Fibroblast of skin of left biceps (primary cell): ENCODE measurements at places on chromosomes 11 and 22.

GRCh38 chr11:94844031-94844430, 75.9 kb downstream of the AMOTL1 start:
- no peak for DNase-seq

- DNase-seq, result no peak
Measured at GRCh38 chr11:94511932-94512781, at the start of gene C11orf97. Gene C11orf97, plus strand, starts transcription at chr11:94512461. Its CDS starts 68 bp downstream, at chr11:94512529.

DNA sequence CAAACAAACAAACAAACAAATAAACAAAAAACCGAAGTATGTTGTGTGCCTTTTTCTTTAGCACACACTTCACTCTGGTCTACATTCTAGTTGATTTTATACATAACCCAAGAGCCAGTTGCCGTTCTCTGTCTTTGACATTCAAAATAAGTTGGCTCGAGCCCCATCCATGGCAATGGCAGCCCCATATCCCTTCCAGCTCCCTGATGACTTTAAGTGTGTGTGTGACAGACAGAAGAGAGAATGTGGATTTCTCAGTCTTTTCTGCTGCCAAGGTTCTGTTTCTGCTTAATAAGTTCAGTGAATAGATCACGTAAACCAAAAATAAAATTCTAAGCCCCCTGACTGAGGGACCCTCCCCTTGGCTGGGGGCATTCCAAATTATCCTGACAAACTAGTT, 100.6 kb upstream of the TENM4 start:
- DNase-seq, result no peak

GRCh38 chr11:74355626-74356025, 42.6 kb downstream of the PGM2L1 start:
- no peak for DNase-seq

DNA sequence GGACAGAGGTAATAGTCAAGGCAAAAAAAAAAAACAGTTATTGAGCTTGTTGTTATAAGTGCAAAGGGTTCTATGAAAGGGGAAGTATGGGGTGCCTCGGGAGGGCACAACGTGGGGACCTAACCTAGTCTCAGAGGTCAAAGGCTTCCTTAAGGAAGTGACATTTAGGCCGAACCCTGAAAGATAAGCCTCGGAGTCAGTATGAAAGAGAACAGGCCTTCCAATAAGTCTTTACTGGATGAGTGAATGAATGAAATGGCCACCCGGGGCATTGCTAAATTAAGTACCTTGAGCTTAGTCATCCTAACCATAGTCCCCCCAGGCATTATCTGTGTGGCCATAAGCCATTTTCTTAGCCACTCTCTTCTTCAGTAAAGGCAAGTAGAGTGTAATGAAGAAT, 19.7 kb downstream of the FLI1 start:
- no peak for DNase-seq

DNA sequence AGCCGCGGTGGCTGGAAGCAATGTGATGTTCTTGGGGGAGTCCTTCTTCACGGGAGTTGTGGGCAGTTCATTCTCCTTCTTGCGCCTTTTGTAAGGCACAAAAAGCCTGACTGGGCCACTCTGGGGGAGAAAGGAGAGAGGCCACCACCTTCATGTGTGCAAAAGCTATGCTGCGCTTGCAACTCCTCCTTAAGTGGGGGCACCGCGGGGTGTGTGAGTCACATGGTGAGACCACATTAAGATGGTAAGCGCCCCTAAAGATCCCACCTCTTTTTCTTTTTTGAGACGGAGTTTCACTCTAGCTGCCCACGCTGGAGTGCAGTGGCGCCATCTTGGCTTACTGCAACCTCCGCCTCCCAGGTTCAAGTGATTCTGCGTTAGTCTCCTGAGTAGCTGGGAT, 14.1 kb downstream of the DEAF1 start:
- no peak for DNase-seq

DNA sequence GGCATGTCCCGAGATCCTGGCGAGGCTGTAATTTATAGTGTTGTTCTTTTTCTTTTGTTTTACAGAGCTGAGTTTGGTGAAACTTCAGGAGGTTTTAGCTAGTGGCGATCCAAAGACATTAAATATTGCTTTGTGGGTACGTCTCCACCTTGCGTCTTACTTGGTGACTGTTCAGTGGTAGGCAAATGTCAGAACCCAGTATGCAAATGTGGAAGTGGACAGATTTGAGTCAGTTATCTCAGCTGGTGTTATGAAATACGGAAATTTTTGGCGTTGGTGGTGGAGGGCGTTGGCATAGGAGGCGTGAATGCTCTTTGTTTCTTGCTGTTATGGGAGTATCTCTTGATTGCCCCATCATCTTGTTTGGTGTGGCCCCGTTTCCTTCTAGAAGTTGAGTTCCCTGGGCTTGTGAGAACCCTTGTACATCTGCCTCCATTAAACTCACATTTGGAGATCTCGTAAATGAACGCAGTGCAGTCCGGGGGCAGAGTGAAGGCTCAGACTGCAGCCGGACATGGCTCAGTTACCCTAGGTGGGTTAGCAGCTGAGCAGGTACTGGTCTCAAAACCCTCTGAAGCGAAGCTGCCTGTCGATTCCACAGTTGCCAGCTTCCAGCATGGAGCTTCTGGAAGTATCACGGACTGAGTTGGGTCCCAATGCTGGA, 39.9 kb downstream of the PTPRJ start:
- DNase-seq, result no peak

- DNase-seq, result peak; percentile 27
Measured at GRCh38 chr11:46127150-46127638, 5.9 kb upstream of the PHF21A start.

GRCh38 chr11:76947800-76948199, 86.4 kb upstream of the B3GNT6 start:
- no peak for DNase-seq

GRCh38 chr11:98800696-98801095, 220.1 kb upstream of the CNTN5 start:
- DNase-seq, result no peak
